ENCODE measurements at places on chromosomes 1 and 21.

- DNase-seq: peak; percentile 11
Measured at GRCh38 chr1:48873944-48874343, 97.3 kb upstream of the BEND5 start.

DNA sequence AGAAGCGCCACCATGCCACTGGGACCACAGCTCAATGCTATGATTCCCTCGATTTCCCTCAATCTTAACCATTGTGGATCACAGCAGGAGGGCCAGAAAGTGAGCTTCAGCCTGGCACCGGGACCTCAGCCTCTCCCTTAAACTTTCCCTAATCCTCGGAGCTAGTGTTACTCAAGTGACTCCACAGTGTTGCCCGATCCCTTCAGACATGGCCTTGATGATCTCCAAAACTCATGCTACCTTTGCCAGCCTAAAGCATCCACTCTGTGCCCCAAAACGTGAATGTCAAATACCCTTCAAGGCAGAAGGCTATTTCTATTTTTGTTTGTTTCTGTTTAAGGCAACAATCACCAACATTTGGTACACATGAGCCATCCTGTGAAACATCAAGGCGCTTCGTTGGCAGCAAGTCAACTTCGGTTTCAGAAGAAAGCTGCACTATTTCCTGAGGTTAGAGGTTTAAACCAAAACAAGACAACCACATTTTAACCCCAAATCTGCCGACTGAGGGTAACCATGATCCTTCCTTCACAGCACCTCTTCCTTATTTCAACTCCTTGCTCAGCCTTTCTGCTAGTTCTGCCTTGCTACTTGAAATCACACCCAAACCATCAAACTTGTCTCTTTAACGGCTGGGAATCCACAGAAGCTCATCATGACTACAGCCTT, 94.4 kb upstream of the KRTAP19-8 start:
- DNase-seq: no peak

GRCh38 chr1:190942475-190942874, 464.8 kb upstream of the BRINP3 start:
- no peak for DNase-seq

DNA sequence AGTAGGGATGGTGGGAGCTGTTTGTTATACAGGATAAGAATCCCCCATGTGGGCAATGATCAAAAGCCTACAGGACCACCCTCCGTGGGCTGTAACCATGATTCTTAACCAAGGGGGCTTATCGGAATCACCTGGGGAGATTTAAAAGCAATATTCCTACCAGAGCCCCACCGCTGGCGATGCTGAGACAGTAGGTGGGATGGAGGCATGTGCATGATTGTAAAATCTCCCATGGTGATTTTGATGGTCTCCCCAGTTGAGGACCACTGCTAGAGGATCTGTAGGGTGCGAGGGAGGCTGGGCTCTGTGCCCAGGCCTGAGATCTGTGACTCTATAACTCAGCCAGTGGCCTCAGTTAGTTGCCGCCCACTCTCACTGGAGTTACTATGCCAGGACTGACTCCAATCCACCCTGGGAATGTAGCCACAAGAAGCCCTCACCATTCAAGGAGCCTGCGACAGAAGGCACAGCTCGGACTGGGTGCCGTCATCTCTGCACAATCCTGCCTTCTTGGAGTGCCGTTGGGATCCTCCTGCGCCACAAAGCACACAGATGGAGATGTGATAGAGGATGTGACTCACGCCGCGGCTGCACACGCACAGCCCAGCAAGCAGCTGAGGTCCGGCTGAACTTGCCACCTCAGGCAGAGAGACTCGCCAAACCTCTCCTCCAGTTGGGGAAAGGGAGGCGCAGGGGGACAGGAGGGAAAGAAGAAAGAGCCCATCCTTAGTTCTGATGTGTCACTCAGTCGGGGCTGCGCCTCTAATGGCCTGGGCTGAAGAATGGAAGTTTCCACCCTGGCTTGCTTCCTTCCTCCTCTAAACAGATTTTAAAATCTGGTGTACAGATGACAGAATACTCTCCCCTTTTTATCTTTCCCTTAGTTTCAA, 26.5 kb downstream of the AKNAD1 start:
- DNase-seq: no peak

- DNase-seq: peak; percentile 72
Measured at GRCh38 chr1:156428746-156429288, 59.8 kb downstream of the RHBG start.
